ENCODE measurements at places on chromosomes 11 and 22.
A peak's percentile ranks its signal among the peaks of the same experiment; 100 is the strongest.

- no peak for DNase-seq
Measured at GRCh38 chr22:41217553-41218157, 12.5 kb downstream of the L3MBTL2 start.

DNA sequence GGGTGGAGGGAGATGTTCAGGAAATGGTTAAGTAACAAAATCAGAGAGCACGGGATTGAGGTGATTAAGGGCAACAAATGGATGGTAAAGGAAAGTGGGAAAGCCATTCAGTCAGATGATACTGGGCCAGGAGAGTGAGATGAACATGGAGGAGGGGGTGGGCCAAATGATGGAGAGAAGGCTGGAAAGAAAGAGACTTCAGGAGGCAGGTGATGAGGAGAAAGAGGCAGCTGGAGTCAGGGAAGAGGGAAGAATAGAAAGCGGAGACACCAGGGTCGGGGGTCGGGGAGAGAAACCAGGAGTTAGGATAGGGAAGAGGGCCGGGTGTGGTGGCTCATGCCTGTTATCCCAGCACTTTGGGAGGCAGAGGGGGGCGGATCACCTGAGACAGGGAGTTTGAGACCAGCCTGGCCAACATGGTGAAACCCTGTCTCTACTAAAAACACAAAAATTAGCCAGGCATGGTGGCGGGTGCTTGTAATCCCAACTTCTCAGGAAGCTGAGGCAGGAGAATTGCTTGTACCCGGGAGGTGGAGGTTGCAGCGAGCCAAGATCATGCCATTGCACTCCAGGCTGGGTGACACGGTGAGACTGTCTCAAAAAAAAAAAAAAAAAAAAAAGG is 4.7 kb upstream of the KDM2A start:
- DNase-seq: no peak

GRCh38 chr11:62712861-62713260 is 5.4 kb downstream of the GNG3 start:
- DNase-seq: no peak

DNA sequence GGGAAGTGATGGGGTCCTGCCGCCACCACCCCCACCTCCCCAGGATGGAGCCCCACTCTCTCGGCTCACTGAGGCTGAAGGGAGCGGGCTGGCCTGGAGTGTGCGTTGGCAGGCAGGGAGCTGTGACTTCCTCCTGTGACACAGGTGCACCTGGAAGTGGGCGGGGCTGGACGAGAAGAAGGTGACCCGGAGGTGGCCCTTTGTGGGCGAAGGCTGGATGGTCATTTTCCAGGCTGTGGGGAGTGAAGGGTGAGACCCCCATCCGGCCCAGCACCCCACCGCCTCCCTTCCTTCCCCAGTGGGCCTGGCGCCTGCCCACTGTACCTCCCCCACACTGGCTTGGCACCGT is 15.3 kb downstream of the IL17REL start:
- no peak for DNase-seq

GRCh38 chr11:12029738-12030363 is 21.4 kb upstream of the DKK3 start:
- peak; percentile 1 for DNase-seq

GRCh38 chr22:39682994-39683393 is 112.4 kb downstream of the CACNA1I start:
- no peak for DNase-seq

DNA sequence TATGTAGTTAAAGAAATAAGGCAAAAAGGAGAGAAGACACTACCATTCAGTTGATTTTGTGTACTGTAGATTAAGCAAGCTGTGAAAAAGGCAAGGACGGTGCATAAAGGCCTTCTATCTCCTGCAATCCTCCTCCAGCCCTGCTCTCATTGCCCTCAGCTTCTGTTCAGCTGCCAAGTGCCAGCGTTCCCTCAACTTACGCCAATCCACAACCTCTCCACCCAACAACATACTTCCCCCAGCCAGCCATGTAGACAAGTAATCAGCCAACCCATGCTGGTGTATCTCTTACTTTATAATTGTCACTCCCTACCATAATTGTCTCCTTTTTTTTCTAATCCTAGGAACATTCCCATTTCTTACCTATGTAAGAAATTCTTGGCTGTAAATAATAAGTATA is 30.1 kb upstream of the ANO5 start:
- DNase-seq: no peak

- DNase-seq: no peak
Measured at GRCh38 chr11:29962243-29962642, 54.6 kb downstream of the KCNA4 start.

- no peak for DNase-seq
Measured at GRCh38 chr22:28903080-28903479, 19.7 kb downstream of the ZNRF3 start.

DNA sequence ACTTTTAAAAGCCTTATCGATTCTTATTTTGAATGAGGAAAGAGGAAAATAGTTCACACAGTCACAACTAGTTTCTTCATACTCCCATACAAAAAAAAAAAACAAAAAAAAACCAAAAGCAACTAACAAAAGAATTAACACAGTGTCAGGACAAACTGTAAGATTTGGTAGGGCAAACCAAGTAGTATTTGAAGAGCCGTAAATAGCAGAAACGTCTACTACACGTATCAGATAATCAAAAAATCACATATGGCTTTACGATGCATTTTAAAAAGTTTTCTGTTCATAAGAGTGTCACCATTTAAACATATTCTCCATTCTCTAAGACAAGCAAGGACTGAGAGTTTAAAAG is 2.3 kb downstream of the PICALM start:
- no peak for DNase-seq

- no peak for DNase-seq
Measured at GRCh38 chr11:120830085-120830620, 193.7 kb upstream of the TBCEL start.

DNA sequence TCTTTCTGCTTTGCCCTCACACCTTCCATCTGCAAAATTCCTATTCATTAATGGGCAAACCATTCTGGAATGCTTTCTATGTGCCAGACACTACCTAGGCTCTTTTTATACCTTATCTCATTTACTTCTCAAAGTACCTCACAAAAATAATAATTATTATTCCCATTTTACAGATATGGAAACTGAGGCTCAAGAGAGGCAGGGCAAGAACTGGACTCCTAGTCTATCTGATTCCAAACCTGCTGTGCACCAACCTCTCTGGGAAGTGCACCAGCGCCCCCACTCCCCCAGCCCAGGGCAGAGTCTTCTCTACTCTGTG is 826 bp upstream of the DGAT2 start:
- DNase-seq: no peak

- DNase-seq: no peak
Measured at GRCh38 chr11:128551611-128552335, 35.6 kb downstream of the ETS1 start.

- DNase-seq: no peak
Measured at GRCh38 chr11:47359162-47359561, 6.7 kb upstream of the MYBPC3 start.

DNA sequence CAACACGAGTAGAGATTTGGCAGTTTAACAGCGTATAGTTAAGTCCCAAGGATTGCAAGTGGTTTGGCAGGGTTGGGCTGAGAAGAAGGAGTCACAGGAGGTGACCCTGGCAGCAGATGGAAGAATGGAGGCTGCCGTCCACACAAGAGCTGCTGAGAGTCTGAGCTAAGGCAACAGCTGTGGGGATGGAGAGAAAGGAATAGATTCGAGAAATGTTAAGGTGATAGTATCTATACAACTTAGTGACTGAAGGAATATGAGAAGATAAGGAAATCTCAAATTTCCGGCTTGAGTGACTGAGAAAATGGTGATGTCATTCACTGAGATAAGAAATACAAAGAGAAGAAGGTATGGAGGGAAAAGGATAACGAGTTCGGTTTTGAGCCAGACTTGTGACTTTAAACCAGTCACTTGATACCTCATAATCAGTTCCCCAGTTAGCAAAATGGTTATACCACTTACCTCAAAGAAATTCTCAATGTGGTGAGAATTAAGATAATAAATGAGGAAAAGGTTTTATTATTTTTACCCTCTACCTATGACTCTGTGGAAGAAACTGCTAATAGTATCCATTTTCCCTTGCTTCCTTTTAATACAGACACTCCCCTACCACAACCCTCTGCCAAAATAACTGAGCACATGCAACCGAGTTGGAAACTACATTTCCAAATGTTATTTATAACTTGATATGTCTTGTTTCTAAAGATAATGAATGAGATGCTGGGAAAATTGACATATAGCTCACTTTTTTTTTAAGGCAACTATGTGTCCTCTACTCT is 30.7 kb downstream of the FAM168A start:
- no peak for DNase-seq

DNA sequence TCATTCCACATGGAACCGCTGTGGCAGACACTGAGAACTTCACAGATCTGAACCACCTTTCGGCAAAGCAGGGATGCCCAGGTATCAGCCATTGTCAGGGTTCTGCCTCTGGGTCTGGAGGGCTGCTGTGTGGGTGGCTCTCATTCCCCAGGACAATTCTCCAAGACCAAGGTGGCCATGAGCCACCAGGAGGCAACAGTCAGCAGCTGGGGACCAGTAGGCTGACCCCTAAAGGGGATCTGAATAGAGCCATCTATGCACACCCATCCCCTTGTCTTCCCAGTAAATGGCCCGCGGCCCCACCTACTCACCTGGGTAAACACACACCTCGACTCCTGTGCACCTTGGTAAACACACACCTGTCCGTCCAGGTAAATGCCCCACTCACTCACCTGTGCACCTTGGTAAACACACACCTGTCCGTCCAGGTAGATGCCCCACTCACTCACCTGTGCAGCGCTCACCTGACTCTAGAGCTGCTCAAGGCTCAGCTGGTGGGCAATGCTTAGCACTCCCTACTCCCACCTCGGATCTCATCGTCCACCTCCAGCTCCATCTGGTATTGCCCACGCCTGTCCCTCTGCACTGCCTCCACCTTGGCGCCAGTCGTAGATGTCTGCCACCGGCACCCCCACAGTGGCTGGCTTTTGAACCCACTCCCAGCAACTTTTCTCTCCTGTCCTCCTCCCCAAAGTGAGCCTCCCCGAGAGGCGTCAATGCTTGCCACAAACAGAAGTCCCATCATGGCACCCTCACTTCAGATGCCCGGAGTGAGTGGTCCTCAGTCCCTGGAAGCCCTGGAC is 10.2 kb downstream of the SLC25A1 start:
- DNase-seq: no peak

- no peak for DNase-seq
Measured at GRCh38 chr11:9840460-9841004, 176.7 kb downstream of the SWAP70 start.

DNA sequence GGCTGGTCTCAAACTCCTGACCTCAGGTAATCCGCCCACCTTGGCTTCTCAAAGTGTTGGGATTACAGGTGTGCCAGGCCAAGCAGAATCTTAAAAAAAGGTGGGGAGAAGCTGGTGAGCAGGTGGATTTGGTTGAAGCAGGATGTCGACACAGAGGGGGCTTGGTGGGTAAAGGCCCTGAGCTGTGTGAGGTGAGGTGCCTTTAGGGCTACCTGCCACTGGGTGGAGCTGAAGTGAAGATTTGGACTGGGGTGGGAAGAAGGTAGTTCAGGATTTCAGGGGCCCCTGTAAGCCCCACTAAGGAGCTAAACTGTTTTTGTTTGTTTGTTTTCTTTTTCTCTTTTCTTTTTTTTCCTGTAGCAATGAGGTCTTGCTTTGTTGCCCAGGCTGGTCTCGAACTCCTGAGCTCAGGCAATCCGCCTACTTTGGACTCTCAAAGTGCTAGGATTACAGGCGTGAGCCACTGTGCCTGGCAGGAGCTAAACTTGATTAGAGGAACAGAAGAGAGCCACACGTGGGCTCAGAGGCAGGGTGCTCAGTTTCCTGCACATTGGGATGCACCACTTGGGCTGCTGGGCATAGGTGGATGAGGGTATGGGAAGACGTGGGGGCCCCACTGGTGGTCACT is 6.0 kb downstream of the P2RX6 start:
- peak; percentile 76 for DNase-seq

DNA sequence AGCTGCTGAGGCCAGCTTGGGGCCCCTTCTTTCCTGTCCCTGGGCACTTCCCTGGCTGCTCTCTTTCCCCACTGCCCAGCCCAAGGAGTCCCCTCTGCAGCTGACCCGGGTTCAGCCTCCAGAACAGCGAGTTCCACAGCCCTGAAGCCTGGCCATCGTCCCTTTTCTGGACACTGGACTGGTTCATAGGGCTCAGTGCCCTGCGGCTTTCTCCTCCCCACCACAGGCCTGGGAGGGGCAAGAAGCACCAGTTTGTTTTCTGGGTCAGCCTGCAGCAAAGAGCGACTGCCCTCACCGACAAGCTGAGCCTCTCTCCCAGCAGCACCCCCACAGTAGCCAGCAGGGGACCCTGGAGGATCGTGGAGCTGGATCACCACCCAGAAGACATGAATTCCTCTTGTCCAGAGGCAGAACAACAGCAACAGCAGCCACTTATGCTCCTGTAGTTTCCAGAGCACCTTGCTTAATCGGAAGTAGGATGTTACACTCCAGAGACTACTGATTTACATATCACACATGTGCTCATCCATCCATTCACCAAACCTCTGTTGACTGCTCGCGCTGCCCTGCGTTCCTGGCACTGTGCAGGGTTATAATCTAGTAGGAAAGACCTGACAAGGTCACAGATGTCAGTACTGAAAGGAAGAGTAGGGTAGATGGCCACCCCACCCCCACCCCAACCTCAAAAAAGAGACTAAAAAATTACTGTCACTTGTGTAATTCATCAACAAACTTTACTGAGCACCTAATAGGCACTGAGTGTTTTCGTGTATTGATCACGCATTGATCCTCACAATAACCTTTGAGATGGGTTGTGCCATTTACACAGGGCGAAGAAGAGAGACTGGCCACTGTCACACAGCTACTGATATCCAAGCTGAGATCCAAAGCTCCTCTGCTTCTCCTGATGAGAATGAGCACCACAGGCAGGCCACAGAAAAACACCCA is 13.0 kb upstream of the CXCR5 start:
- no peak for DNase-seq

GRCh38 chr11:133579165-133580031 is 47.1 kb upstream of the OPCML start:
- DNase-seq: peak; percentile 37

DNA sequence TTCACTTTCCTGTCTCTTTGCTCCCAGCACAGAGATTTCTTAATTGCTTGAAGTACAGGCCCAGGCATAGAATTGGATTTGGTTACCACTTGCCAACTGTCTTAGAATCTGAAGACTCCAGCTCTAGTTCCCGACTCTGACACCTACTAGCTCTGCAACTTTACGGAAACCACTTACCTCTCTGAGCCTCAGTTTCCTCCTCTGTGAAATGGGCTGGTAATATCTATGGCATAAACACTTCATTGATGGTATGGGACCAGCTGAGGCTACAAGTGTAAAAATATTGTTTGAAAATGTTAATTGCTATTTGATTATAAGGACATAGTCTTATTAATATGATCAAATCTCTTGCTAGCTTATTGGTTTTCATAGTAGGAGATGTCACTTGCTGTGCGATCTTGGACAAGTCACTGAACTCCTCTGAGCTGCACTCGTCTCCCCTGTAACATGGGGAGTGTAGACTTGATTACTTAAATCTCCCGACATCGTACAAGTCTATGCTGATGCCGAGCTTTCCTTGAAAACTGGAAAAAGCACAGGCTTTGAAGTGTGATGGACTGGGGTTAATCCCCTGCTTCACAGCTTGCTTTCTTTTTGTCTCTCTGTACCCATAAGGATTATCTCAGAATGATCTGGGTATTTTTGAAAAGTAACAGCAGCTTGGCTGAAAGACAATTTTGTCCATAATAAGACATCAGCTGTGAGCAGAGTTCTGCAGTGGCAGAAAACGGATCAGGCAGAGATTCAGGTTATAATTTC is 11.8 kb upstream of the E2F8 start:
- no peak for DNase-seq

Measured in D341Med (cell line).